ENCODE measurements at places on chromosomes 2 and 18. TPM values are rescaled to one million over a fixed set of nuclear protein-coding genes. Genes with fewer than 3 reads are reported as not detected.
A peak's percentile ranks its signal among the peaks of the same experiment; 100 is the strongest.

The SLC9A4 gene
- 0.14 TPM for total RNA-seq

The AGXT gene
- not detected for total RNA-seq

DNA sequence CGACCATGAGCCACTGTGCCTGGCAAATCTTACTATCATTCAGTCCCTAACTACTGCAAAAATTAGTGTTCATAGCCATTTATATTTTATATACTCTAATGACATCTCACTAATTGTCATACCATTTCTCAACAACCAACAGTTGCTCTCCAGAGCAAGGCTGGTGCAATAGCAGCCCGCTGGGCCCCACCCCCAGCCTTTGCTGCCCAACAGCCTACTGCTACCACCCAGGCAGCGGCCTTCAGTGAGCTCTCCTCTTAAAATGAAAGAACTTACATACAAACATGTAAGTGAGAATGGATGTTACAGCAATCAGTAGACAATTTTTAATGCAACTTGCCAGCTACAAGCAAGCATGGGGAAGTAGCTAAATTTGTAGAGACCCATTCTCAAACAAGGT lies 90.5 kb downstream of the HNRNPLL start:
- DNase-seq = no peak

- peak; percentile 52 for DNase-seq
Measured at GRCh38 chr2:62313449-62314227, 117.7 kb downstream of the B3GNT2 start.

The SERPINB11 gene
- total RNA-seq = not detected

The SH2D6 gene
- total RNA-seq = 4.0 TPM

DNA sequence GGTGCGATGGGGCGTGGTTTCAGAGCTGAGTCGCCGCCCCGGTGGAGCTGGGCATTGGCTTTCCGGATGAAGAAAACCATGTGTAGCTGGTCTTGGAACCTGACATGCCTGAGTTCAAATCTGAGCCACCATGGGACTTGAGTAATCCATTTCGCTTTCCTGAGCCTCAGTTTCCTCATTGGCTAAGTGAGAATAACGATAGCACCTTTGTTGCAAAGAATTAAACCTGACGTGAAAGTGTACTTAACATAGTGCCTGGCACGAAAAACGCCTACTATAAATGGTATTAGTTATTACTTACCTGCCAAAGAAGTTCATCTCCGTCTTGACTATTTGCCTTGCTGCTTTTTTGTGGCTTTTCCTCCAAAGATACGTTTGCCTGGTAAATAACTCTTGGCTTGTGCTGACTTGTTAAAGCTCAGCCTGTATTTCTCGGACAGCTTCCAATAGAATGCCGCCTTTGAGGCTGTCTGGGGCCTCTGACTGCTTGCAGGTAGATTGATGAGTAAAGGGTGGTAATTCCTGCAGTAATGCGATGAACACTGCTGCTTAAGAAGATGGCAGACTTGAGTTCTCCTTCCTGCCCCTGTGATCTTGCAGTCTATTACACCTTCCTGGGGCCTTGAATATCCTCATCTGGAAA lies 1.3 kb downstream of the CDCA7 start:
- no peak for DNase-seq
